ENCODE measurements at places on chromosomes 7 and 10.

GRCh38 chr10:103541616-103542015 lies 48.1 kb downstream of the NEURL1 start:
- no peak for DNase-seq

- DNase-seq = no peak
Observed at GRCh38 chr10:90352288-90352687, 505.6 kb downstream of the HTR7 start.

DNA sequence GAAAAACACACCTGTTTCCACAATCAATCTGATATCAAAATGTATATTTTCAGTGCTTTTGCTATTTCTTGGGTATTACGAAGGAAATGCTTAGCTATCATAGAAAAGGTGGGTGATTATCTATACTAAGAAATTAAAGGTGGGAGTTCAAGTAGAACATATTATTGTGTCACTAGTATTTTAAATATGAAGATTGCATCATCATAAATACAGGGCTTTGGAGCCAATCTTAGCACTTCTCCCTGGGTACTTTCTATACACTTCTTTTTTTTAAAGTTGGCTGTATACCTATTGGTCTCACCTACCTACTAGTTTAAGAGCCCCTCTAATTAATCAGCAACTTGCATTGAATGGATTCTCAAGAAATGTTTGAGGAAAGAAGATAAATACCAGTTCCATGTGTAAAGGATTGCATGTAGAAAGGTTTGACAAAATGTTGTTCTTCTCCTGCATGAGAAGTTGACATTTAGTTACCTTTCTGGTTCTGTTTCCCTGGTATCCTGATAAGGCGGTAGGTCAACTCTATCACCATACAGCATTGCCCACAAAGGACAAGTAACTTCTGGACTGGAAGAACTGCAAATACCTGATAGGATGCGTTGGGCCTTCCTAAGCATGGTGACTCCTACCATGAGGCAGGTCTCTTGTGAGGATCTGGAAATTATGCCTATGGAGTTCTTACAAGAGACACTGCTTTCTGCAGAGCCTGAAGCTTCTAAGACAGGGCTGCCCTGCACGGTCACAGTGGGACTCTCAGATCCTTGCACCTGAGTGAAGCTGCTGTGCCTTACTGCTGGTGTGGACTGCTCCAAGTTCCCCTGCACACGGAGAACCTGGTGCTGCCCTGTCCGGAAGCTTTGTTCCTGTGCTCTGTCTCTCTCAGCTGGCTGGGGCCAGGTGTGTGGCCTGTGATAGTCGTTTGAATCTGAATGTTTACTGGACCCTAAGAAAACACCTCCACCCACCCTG lies 32.1 kb upstream of the PDSS1 start:
- no peak for DNase-seq

- DNase-seq = no peak
Observed at GRCh38 chr10:25766213-25766612, 167.8 kb upstream of the MYO3A start.

DNA sequence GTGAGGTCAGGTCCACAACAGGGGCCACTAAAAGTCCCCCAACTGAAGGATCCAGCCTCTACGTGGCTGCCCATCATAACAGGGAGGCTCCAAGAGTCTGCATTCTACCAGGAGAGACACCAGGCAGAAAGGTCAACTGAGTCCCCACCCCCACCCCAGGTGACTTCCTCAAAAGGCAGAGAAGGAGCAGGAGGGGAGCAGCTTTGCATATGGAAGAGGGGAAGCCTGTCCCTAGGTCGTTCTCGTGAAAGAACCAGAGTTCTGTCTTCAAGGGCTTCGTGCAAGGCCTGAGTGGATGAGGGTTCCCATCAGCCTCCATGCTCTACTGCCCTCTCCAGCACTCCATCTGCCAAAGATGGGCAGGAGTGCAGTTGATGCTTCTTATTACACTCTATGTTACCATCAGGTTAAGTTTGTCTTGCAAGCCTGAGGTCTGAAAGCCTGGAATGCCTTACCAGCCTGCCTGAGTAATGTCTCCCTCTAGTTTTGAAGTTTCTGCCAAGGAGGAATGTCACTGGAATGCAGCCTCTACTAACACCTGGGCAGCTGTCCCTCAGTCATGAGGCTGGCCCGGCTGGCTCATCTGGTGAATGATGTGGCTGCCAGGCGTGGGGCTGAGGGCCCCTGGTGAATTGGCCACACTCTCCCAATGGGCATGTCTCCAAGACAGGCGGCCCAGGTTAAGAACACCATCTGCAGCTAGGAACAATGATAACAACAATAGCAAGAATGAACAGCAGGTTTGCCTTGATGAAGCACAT lies 54.3 kb upstream of the SMNDC1 start:
- DNase-seq = no peak

GRCh38 chr7:155710530-155710929 lies 66.1 kb downstream of the RBM33 start:
- no peak for DNase-seq

GRCh38 chr7:32070406-32071360 lies at the start of gene PDE1C:
TSS of gene PDE1C (minus strand) at chr7:32070407.
- no peak for DNase-seq

- no peak for DNase-seq
Observed at GRCh38 chr7:95915731-95916130, 143.4 kb downstream of the DYNC1I1 start.

DNA sequence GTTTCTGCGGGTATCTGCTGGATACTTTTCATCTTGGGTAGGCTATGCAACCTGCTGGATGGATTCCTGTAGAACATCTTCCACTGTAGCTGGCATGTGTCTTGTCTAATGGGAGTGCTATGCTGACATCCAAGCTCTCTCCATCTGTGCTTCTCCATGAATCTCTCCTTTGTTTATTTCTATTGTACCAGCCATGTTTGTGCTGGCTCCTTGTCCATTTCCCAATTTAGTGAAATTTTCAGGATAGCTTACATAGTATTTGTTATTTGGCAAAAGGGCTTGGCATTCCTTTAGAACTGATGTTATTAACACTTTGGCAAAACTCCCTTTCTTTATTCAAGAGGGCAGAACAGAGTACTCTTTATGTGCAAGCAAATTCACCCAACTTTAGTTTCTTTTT lies 198.0 kb downstream of the CSTF2T start:
- no peak for DNase-seq

- DNase-seq = no peak
Observed at GRCh38 chr10:69963178-69963834, 89.3 kb upstream of the MACROH2A2 start.

- no peak for DNase-seq
Observed at GRCh38 chr10:3312403-3312940, 139.9 kb upstream of the PITRM1 start.

- DNase-seq = no peak
Observed at GRCh38 chr7:10355816-10356215, 617.9 kb upstream of the PHF14 start.

DNA sequence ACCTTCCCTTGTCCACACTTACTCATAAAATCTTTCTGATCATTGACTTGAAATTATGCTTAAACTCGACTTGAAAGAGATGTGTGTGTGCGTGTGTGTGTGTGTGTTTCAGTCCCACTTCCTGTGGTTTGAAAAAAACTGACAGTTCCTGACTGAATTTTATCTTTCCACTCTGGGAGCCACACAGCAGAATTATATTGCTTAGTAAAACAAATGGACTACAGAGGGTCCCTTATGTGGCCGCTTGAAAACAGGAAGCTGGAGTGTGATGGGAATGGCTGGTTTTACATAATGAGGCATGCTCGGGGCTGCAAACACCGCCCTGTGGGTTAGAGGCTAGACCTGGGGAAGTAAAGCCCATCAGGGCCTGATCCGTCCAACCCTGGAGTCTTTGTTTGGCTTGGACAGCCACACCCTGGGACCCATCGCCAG lies 54.8 kb downstream of the LYZL1 start:
- no peak for DNase-seq

GRCh38 chr7:29479301-29480200 lies 84.1 kb upstream of the PRR15 start:
- DNase-seq = no peak

DNA sequence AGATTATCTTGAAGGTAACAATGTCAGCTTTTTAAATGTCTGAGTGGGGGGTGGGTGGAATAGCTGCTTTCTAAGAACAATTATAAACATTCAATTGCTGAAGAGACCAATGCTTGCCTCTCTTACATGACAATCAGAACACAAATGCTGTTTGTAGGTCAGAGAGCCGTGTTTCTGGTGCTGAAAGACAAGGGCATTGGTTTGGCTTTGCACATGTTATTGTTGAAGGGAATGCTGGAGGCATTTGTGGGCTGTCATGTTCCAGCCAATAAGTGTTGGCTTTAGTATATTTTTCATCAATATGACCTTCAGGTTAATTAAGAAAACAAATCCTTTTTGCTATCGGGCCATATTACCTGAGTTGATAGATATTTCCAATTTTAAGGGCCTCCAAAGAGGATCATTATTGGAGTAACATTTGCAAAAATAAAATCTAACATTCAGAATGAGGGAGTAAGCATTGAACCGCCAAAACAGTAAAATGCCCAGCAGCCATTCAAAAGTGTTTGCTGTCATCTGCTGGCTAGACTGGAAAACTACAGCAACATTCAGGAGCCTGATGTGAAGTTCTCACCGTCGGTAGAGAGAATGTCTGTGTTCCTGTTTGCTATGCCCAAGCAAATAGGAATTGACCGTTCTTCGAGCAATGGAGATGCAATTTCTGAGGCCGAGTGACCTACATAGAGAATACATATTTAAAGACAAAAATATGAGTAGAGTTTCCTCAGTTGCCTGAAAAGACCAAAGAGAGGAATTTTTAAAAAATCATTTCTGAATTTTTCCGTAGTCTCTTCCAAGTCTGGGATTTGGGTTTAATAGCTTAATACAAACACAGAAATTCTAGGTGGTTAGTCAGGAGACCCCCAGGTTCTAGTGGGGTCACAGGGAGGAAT lies 118.9 kb downstream of the APBB1IP start:
- peak; percentile 30 for DNase-seq

GRCh38 chr10:122875843-122876466 lies 3.4 kb downstream of the FAM24B start:
- DNase-seq = no peak

- DNase-seq = no peak
Observed at GRCh38 chr10:50540069-50540825, 83.5 kb downstream of the SGMS1 start.

DNA sequence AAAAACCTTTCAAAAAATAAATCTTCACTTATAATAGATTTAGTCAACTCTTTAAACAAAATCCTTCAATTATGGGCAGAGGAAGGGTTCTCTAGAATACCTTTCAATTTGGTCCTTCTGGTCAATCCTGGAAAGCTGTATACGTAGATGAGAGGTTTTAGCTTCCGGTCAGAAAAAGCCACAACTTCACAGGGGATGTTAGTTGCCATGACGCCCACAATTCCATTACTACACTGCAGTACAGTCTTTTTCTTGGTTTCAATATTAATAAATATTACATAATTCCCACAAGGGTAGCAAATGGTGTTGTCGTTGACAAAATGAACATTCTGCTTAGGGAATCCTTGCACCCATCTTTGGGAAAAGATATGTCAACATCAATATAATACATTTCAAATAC lies 1.7 kb downstream of the CFAP43 start:
- no peak for DNase-seq

GRCh38 chr10:34862892-34863291 lies 47.8 kb upstream of the PARD3 start:
- no peak for DNase-seq

DNA sequence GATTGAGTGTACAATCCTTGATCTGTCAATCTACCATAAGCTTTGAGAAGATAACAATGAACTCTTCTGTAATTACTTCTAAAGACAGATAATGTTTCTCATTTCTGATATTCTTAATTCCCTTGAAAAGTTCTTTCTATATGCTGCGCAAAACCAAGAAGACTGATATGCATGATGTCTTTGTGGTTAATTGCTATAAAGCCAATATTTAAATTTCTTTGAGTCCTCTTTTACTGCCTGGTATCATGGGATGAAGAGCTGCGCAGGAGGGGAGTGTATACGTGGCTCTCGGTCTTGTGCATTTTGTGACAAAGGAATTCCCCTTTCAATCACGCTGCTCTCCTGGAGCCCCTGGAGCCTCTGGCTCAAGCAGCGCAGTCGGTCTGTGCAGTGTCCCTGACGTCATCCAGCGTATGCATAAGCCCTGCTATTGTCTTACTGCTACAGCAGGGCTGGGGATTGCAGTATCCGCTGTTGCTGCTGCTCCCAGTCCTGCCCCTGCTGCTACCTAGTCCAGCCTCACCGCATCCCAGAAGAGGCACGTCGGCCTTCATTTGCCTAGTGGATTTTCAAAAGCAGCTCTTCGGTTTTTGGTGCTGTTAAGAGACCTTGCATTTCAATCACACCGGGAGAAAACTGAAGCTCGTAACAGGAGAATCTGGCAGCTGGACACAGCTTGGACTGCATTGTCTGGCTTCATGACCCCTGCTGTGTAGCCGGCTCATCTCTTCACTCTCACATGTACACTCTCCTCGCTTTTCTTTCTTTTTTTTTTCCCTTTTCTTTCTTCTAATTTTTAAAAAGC lies 66.7 kb downstream of the ST7 start:
- peak; percentile 54 for DNase-seq

Measured in GM04504 (cell line).